ENCODE measurements at places on chromosomes 4 and X.
A peak's percentile ranks its signal among the peaks of the same experiment; 100 is the strongest.

DNA sequence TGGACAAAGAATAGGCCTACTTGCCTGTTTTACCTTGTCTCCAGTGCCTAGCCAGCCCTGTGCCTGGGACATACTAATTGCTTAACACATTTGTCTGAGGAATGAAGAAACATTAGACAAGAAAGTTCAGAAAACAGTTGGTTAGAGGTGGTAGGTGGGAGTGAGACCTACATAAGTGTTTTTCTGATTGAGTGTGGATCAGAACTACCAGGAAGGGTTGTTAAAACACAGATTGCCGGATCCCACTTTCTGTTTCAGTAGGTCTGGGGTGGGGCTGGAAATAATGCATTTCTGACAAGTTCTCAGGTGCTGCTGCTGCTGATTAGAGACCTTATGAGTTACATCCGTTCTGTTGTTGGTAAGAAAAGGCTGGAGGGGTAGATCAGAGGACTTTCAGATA, 5.7 kb upstream of the JADE1 start:
- DNase-seq = no peak

GRCh38 chr4:147325571-147325981, 155.3 kb upstream of the EDNRA start:
- no peak for DNase-seq

GRCh38 chrX:143873343-143873742, 10.5 kb upstream of the UBE2NL start:
- DNase-seq = peak; percentile 30

DNA sequence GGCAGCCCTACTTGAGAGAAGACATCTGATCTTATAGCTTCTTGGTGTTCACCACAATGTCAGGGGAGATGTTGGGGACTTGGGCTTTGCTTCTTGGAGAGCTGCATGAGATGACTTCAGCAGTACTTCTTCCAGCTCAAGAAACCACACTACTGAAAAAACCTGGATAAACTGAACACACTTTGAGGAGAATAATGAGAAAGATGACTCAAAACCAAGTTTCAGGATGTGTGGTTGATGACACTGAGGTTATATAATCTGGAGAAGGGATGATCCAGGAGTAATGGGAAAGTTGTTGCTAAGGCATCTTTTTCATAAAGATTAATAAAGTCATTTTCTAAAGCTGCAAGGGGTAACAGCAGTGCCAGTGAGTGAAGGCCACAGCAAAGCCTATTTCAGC, 58.4 kb upstream of the PNPLA4 start:
- no peak for DNase-seq

DNA sequence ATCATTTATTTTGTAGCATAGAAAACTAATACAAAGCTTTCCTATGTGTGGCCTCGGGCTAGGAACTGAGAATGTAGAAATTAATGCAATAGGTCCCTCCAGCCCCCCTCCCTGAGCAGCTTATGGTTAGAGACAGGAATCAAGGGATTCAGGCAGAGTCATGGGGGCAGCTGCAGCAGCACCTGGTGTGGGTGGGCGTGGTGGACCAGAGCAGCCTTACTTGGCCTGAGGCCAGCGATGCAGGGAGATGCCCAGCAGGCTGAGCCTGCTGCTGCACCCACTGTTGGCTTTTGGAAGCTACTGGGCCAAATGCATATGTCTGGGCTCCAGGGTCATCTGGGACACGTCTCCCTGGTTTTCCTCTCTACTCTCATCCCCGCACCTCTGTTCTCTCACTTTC, 74.0 kb downstream of the STK32B start:
- DNase-seq = no peak

DNA sequence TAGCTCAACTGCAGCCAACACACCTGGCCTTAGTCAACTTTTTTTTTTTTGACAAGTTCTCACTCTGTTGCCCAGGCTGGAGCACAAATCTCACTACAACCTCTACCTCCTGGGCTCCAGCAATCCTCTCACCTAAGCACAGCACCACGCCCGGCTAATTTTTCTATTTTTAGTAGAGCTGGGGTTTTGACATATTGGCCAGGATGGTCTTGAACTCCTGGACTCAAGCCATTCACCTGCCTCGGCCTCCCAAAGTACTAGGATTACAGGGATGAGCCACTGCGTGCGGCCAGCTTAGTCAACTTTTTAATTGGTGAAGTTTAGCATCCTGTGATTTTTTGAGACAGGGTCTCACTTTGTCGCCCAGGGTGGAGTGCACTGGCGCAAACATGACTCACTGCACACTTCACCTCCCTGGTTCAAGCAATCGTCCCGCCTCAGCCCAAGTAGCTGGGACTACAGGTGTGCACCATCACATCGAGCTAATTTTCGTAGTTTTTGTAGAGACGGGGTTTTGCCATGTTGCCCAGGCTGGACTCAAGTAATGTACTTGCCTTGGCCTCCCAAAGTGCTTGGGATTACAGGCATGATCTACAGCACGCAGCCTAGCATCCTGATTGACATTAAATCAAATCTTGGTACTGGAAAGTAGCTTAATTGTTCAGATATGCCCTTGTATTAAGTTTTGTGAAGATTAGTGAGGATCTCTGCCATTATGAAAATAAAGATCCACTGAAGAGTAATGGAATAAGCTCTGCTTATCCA, 8.3 kb downstream of the HNRNPDL start:
- DNase-seq = no peak

DNA sequence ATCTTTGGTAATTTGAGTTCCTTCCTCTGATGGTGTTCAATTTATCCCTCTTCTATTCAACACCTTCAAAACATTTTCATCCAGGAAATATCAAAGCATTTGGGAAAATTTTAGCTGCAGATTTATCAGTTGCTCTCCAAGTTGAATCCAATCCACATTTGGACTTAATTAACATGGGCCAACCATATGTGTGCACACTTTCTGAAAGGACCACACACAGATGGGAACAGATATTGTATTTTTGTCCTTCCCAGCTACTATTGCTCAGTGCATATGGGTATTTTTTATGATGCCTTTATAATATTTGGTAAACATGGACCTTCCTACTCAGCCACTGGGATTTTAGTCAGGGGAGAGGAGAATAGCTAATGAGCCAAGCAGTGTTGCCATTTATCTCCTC, 65.2 kb downstream of the GLRA2 start:
- no peak for DNase-seq

- DNase-seq = peak; percentile 37
Measured at GRCh38 chr4:86543560-86544309, 50.4 kb upstream of the PTPN13 start.

- DNase-seq = peak; percentile 76
Measured at GRCh38 chr4:6953751-6954380, 44.2 kb downstream of the TBC1D14 start.

DNA sequence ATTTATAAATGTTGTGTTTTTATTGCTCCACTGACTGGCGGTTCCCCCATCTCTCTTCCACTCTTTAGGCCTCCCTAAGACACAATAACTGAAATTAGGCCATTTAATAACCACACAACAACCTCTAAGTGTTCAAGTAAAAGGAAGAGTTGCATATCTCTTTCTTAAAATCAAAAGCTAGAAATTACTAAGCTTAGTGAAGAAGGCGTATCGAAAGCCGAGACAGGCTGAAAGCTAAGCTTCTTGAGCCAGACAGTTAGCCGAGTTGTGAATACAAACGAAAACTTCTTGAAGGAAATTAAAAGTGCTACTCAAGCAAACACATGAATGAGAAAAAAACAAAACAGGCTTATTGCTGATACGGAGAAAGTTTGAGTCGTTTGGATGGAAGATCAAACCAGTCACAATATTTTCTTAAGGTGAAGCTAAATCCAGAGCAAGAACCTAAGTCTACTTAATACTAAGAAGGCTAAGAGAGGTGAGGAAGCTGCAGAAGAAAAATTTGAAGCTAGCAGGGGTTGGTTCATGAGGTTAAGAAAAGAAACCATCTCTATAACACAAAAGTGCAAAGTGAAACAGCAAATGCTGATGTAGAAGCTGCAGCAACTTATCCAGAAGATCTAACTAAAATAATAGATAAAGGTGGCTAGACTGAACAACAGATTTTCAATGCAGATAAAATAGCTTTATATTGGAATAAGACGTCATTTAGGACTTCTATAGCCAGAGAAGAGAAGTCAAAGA, 194.0 kb upstream of the TTC29 start:
- DNase-seq = no peak

DNA sequence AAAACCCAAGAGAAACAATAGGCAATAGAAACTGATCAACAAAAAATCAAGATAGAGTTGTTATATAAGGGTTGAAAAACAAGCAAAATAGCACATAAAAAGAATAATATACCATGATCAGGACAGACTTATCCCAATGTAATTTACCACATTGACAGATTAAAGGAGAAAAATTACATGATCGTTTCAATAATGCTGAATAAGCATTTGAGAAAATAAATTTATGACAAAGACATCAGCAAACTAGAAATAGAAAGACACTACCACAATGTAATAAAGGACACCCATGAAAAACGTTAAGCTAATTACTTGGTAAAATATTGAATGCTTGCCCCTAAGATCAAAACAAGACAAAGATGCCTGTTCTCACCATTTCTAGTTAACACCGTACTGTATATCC, 105.6 kb downstream of the ARHGEF9 start:
- no peak for DNase-seq

DNA sequence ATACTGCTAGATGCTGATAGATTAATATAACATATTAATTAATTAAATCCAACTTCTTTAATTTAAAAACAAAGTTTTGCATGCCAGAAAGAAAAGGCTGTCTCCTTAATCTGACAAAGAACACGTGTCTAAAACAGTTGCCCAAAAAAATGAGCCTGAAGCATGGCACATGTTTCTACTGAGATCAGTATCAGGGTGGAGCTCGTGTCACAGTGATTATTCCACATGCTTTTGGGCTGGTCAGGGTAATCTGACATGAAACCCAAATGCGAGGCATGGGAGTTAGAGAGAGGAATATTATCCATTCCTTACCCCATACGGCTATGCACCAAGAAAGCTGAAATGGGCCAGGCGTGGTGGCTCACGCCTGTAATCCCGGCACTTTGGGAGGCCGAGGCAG, 79.4 kb upstream of the ADRA2C start:
- no peak for DNase-seq

GRCh38 chr4:54228056-54228527, 1.0 kb upstream of the PDGFRA start:
- peak; percentile 90 for DNase-seq

- DNase-seq = no peak
Measured at GRCh38 chrX:9651737-9652136, 113.9 kb downstream of the GPR143 start.

GRCh38 chr4:134320048-134320447, 118.5 kb upstream of the PABPC4L start:
- DNase-seq = no peak

DNA sequence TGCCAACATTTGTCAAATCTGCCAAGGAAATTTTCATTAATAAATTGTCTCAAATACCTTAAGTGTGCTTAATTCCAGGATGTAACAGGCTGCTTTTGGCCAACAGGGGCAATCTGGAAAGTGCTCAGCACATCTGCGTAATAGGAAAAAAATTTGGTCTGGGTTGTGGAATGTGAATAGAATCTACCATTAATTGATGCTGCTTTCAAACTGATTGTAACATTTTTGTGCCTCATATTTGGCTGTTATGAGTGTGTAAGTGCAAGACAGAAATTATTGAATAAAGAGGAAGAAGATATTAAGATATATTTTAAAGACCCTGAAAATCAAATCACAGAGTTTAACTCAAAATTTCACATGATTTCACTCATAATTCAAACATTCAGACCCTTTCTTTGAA, 41.1 kb downstream of the REELD1 start:
- DNase-seq = peak; percentile 67

GRCh38 chrX:109886122-109886761, 116.7 kb upstream of the TMEM164 start:
- DNase-seq = peak; percentile 70

- no peak for DNase-seq
Measured at GRCh38 chr4:70619778-70620177, 8.8 kb upstream of the ENAM start.

- no peak for DNase-seq
Measured at GRCh38 chr4:7574287-7575014, 139.7 kb upstream of the PSAPL1 start.

DNA sequence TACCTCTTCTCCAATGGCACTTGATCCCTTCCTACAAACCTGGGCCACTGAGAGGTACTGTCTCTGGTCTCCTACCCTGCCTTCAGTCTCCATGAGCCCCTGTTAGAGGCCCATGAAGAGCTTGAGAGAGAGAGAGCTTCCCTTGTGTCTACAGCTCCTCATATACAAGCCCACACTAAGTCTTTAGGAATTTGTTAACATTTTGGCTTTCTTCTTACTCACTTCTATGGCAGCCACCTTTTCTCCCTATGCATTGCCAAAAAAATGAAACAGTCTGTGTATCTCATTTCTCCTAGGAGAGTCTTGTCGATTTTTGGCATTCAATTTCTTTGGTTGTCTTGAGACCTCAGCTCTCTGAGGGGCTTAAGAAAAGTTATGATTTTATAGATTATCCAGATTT, 90.9 kb upstream of the LNX1 start:
- peak; percentile 44 for DNase-seq

- DNase-seq = no peak
Measured at GRCh38 chr4:182212211-182212761, 30.9 kb upstream of the TENM3 start.

- DNase-seq = no peak
Measured at GRCh38 chr4:5469151-5469775, 239.1 kb downstream of the EVC2 start.

- peak; percentile 82 for DNase-seq
Measured at GRCh38 chr4:10164877-10165283, 48.3 kb upstream of the WDR1 start.

DNA sequence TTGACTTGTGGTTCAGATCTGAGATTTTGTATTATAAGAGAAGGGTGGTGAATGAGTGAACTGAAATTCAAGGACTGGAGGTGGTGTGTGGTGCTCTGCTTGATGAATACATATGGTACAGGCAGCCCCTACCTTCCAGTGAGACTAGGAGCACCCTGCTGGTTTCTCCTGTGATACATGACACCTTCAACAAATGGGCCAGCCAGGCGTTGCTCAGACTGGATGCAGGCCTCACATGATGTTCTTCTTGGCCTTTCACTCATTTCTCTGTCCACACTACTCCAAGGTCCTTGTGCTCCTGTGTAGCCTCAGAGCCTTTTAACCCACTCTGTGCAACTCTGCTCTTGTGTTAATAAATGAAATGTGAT, 67.2 kb downstream of the FNIP2 start:
- DNase-seq = no peak

DNA sequence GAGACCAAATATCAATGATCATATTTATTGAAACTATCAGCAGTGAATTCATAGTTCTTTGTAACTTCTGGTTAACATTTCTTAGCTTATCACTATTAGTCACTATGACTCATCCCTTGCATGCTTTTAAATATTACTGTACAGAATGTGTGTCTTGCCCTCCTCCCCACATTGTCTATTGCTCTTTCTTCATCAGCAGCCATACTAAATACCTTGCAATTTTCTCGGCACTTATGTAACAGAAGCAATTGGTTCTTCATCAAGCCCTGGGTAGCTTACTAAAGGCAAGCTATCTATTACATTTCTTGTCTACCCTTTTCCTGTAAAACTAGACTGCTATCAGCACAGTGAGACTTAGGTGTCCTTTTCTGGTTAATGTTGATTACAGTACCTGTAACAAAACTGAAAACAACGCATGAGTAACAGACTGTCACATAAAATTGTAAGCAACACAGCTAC, 8.2 kb downstream of the KLHL4 start:
- peak; percentile 80 for DNase-seq
